ENCODE measurements at places on chromosomes 16 and 17.

GRCh38 chr17:76732734-76733617 lies 4.2 kb downstream of the SRSF2 start:
- DNase-seq = no peak

- DNase-seq = no peak
These were observed 2.1 kb upstream of the ESRP2 start for GRCh38 chr16:68238029-68238345.

GRCh38 chr17:77323413-77324171 lies 182.8 kb downstream of the SEC14L1 start:
- DNase-seq = no peak

DNA sequence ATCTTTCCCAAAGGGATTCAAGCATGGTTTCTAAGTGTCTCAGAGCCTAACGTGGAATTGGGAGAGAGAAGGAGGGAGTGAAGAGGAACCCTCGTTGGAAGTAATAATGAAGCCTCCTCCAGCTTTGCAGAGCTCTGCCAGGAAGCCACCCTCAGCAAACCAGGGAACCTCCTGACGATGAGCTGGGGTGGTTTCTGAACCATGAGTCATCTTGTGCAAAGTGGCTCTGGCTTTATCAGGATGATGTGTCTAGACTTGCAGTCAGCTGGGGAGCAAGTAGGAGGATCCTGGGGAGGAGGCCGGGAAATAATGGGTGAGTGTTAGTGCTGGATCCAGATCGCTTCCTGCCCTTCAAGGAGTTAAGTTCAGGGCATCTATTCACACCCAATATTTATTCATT lies 191.7 kb upstream of the RBFOX1 start:
- DNase-seq = no peak

DNA sequence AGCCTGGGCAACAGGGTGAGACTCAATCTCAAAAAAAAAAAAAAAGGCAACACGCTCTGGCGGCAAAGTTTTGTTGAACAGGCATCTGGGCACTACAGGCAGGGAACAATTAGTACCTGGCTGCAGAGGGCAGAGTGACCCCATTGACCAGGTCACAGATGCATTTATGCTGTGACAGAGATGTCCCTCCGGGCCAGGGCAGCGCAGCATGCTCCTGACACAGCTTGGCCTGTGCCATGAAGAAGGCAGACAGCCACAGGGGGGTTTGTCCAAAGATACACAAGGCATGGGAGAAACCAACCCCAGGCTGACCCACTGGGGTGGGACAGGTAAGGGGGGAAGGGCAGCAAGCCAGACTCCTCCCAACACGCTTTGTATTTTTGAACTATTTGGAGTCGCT lies 7.7 kb upstream of the SRRM2 start:
- DNase-seq = no peak

- no peak for DNase-seq
These were observed 61.1 kb upstream of the NOL11 start for GRCh38 chr17:67656494-67657203.

GRCh38 chr17:40024901-40025300 lies 9.7 kb downstream of the CSF3 start:
- DNase-seq = no peak

DNA sequence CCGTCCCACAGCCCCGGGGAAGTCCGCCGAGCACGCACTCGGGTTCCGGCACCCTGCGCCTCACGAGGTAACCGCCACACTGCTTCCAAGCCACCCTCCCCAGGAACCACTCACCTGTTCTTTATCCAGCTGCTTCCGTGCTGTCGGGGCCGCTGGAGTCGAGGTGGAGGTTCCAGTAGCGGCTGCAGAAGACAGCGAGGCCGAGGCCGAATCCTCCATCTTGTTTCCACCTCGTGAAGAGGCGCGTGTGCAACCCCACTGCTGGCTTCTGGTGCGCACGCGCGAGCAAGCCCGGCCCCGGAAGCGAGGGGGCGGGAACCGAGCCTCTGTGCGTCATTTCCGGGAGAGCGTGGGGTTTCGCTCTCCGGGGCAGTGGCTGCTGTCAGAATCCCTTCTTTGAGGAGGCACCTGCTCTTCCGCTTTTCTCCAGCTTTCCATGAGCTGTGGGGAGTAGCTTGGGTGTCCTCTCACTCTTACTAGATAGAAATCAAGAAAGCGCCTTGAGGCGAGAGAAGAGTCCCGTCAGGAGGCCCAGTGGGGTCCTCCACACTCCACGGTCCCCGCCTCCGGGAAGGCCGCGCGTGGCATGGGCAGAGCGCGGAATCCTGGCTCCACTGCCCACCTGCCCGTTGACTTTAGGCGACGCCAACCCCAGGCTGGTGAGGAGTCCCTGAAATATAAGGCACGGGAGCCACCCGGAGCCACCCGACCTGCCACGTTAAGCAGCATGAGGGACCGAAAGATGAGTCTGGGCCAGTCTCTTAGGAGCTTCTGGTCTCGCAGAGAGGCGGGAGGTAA lies at the start of gene RSL1D1:
TSS of gene RSL1D1 (minus strand) at position 249 of the 798 bp plus-strand sequence. CDS start at position 219, 30 bp downstream.
- DNase-seq = peak; percentile 96

DNA sequence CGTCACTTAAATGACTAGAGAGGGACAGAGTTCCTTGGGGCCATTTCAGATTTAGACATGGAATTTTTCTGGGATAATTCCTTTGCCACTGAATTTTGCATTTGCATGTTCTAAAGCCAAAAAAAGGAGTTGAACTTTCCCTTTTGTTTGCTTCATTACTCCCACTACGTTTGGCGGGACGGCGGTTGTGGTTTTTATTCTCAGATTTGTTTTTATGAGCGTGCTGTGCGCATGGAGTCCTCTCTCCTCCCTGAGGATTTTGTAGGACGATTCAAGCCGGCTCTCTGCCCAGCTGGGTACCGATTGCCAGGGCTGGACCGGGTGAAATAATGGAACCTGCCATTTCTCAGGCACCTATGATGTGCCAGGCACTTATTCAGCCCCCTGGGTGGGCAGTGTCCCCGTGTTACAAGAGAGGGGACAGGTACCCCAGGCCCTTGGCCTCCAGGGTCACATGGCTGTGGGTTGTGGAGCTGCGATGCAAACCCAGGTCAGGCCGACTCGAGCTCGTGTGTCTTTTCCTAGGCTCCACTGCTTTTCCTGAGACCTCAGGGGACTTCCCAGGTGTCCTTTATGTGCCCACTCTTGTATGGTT lies 18.8 kb downstream of the CMIP start:
- DNase-seq = no peak

DNA sequence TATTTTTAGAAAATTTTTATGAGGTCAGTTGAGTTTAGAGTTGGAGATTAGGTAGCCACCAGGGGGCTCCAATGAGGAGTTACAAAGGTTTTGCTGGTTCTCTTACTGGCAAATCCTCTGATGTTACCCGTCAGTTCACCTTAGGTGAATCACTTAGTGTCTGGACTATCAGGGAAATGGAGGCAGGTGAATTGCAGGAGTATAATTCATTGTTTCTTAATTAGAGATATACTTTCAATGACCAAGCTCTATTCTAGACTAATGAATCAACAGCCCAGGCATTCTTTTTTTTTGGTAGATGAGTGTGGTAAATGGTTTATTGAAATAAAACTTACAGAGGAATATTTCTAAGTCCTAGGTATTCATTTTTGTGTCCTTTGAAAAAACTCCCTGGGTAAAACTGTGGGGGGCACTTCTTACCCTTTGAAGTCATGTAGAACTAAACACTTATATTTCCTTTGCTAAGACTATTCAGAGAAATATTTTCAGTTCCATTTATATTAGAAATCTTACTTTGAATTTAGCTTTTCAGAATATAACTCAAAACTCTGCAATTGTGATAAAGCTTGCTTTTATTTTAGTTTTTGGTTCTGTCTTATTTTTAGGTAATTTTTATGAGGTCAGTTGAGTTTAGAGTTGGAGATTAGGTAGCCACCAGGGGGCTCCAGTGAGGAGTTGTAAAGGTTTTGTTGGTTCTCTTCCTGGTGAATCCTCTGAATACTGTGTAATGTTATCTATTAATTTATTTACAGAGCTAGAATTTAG lies 17.7 kb downstream of the PSMD11 start:
- peak; percentile 82 for DNase-seq

- no peak for DNase-seq
These were observed 58.9 kb downstream of the BAIAP2 start for GRCh38 chr17:81093619-81094508.

- no peak for DNase-seq
These were observed 1.8 kb upstream of the C1QTNF8 start for GRCh38 chr16:1097800-1098199.

- DNase-seq = no peak
These were observed 16.2 kb downstream of the IRX5 start for GRCh38 chr16:54946909-54947308.

GRCh38 chr16:26317885-26318284 lies 626.1 kb downstream of the HS3ST4 start:
- DNase-seq = no peak

- no peak for DNase-seq
These were observed 9.1 kb downstream of the ABHD15 start for GRCh38 chr17:29557739-29558116.

- DNase-seq = no peak
These were observed 60.5 kb upstream of the CLEC3A start for GRCh38 chr16:77961814-77962213.

DNA sequence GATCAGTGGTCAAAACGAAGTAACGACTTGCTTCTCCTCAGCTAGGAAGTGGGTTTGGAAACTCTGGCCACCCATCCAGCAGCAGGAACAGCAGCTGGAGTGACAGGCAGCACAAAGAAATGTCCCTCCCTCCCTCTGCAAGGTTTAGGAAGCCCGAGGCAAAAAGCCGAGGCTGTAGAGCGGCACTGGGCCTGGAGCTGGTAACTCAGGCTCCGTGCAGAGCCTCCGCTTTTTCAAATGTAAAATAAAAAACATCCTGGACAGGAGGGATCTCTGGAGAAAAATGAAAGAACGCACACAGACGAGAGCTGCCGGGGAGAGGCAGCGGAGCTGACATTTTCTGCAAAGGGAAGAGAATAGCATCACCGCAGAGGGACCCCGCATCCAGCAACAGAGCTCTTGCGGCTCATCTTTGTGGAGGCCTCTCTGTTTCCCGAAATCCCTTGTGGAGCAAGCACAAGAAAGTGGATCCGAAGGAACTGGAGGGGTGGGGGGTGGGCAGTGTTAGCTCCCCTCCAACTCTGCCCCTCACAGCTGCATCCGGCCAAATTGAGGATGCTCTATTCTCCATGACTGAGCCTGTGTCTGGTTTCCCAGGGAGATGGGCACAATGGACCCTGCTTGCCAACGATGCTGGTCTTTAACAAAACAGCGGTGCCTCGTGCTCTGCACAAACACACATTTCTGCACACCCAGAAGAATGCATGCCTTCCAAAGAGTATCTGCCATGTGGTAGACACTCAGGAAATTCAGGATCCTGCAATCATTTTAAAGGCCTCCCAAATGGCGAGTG lies 335.5 kb upstream of the ZFHX3 start:
- DNase-seq = no peak

- DNase-seq = no peak
These were observed 6.2 kb downstream of the VAT1L start for GRCh38 chr16:77794586-77794985.

GRCh38 chr17:32523017-32523680 lies 36.4 kb downstream of the CDK5R1 start:
- DNase-seq = no peak

- no peak for DNase-seq
These were observed 261.8 kb downstream of the CBLN1 start for GRCh38 chr16:49019831-49020230.

DNA sequence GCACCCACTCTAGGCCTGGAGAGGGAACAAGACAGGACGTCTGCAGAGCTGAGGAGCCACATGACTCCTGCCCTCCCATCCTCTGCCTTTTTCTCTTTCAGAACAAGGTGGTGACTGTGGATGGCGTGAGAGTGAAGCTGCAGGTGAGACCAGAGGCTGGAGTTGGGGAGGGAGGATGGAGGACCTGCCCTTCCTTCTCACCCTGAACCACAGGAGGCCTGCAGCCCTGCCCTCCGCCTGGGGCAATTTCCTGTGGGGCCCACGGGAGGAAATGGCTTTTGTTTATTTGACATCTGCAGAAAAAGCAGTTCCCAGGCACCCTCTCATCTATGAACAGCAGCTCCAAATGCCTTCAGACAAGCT lies 5.1 kb downstream of the RAB37 start:
- peak; percentile 91 for DNase-seq

DNA sequence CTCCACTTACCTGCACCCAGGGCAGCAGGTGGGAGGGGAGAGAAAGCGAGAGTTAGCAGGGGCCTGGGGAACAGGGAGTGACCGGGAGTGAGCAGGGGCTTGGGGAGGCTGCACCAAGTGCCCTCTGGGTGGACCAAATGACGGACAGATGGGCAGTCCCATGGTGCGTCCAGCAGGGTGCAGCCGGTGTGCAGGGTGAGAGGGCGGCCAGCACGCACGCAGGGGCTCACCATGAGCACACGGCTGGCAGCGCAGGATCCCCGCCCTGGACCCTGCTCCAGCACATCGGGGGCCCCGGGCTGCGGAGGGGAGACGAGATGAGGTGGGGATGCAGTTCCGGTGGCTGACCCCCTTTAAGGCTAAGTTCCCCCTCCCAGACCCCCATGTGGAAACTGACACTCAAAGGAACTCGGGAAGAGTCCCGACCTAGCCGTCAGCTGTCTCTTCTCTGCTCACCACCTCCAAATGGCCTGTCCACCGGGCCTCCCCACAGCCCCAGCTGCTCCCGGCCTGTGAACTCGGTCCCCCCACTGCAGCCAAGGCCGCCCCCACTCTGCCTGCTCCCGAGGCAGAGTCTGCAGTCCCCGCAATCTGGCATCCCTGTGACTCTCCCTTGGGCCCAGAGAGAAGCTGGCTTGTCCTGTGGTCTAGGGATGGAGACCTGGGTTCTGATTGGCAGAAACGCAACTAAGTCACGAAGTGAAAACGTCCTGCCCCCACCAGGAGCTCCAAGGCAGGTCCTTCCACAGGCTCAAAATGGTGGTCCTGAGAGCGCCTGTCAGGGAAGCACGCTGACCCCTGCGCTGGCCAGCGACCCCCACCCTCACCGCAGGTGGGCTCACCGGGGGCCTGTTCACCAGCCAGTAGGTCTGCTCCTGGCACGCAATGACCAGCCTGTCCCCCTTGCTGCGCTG lies 2.9 kb downstream of the RGS11 start:
- DNase-seq = no peak

DNA sequence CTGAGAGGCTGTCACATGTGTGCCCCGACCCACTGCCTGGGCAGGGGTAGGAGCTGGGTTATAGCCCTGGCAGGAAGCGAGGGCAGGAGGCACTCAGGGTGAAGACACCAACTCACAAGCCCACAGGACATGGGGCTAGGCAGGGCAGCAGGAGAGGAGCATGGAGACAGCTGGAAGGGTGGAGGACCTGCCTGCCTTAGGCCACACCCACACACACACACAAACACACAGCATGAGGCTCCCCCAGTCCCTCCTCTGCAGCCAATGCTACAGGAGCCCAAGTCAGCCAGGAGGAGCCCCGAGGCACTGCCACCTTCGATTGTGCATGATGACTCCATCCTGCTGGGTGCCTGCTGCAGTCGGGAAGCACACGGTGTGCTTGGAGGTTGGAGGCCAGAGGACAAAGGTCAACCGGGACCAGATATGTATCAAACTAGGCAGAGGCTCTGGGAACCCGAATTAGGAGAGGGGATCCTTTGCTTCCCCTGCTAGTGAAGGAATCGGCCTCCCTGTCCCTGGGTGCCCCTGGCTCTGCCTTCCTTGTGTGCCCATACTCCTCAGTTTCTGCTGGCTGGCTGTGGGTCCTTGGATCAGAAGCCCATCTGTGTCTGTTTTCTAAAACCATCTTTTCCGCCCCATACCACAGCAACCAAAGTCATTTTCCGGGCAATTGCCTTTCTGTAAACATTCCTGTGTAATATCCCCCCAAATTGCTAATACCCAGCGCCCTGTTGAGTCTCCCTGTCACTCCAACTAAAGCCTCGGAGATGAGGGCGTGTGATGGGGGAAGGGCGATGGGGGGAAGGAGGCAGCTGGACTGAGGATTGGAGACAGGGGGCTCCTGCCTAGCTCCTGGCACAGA lies 20.5 kb downstream of the SRCIN1 start:
- no peak for DNase-seq

GRCh38 chr17:76578376-76578775 lies 7.3 kb downstream of the ST6GALNAC2 start:
- DNase-seq = no peak

- no peak for DNase-seq
These were observed 40.8 kb downstream of the CCDC57 start for GRCh38 chr17:82171750-82172375.
